ENCODE measurements at places on chromosomes 2 and 18.

DNA sequence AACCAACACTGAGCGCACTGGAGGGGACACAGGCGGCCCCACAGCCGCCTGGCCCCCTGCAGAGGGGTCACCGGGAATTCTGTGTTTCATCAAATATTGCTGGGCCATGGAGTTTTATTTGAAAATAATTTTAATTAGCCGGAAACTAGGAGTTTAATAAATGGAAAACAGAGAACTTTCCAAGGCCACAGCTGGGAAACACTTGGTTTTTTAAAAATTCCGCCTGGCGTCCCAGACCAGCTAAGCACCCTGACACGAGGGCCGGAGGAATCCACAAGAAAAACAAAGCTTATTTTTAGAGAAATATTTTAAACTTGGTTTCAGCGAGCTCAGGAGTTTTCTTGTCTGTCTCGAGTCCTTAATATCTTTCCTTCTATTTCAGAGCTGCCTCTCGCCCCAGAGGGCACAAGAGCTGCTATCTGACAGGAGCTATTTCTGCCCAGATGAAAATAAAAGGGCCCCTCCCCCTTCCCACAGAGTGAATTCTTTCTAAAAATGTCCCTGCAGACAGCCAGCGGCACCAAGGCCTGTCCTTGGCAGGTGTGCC lies 8.2 kb downstream of the ZFP36L2 start:
- DNase-seq, result no peak

- no peak for DNase-seq
Measured at GRCh38 chr2:73070643-73071359, 711 bp downstream of the SFXN5 start.

- no peak for DNase-seq
Measured at GRCh38 chr2:70557171-70557838, 3.7 kb upstream of the TGFA start.

GRCh38 chr2:127422559-127423477 lies 4.6 kb downstream of the PROC start:
- no peak for DNase-seq

GRCh38 chr2:8645176-8645831 lies 36.6 kb upstream of the ID2 start:
- DNase-seq, result no peak

DNA sequence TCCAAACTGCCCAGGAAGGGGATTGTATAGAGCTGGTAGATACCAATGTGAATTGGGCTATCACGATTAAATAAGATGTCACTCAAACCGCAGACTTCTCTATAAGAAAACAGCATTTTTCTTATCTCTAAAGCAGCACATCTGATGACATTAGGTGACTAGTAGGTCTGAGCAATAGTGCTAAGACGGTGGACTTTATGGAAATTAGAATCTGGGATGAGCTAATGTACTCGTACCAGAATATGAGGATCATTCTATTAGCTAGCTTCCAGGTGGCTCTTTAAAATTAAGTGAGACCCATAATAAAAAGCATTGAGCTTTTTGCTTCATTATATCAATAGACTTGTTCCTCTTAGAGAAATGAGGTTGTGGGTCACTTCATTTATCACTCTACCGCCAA lies 130.0 kb upstream of the MC4R start:
- no peak for DNase-seq

GRCh38 chr18:58455314-58456188 lies 173.3 kb downstream of the ALPK2 start:
- no peak for DNase-seq

Measured in stimulated activated CD4-positive, alpha-beta T cell treated with anti-CD3 and anti-CD28 coated beads, TNF-alpha, amount 100 ng/mL, for 1 hour (primary cell).